ENCODE measurements at places on chromosomes 1 and 21. TPM values are rescaled to one million over a fixed set of nuclear protein-coding genes. Genes with fewer than 3 reads are reported as not detected.

- DNase-seq, result no peak
These were observed 41.2 kb upstream of the NRDC start for GRCh38 chr1:51919684-51920083.

The IL22RA1 gene
- total RNA-seq, result not detected

The MKNK1 gene
- total RNA-seq, result 24.5 TPM

DNA sequence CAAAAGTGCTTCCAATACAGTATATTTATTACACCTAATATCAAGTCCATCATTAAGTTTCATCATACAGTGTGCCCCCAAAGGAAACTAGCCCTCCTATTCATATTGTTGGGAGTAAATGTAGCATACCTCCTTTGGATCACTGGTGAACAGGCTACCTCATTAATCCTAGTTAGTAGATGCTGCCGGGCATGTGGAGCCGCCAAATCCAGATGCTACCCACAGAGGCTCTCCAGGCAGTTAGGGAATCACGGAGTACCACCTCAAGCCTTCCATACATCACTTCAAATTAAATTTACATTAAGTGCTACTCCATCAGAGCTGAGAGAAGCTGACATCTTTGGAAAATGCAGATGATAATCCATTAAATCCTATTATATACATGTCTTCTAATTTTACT is 121.7 kb upstream of the FOXD3 start:
- DNase-seq, result no peak

GRCh38 chr1:186943891-186944686 is 115.3 kb downstream of the PLA2G4A start:
- DNase-seq, result no peak
